Mesendoderm (in vitro differentiated cells): ENCODE measurements at places on chromosomes 7 and 10.
A peak's percentile ranks its signal among the peaks of the same experiment; 100 is the strongest.

- H3K27ac ChIP-seq, result peak overlapping the region; percentile 11
- peak; percentile 95 for DNase-seq
- H3K4me3 ChIP-seq, result no peak overlapping the region
- H3K27me3 ChIP-seq, result no peaks in the 10 kb centered on the region
These were observed 190.2 kb downstream of the RAMP3 start for GRCh38 chr7:45347804-45348203.

- H3K4me3 ChIP-seq, result no peak overlapping the region
- no peak overlapping the region for H3K27ac ChIP-seq
- DNase-seq, result no peak
- no peaks in the 10 kb centered on the region for H3K4me1 ChIP-seq
These were observed 22.9 kb downstream of the PON3 start for GRCh38 chr7:95373323-95373722.

DNA sequence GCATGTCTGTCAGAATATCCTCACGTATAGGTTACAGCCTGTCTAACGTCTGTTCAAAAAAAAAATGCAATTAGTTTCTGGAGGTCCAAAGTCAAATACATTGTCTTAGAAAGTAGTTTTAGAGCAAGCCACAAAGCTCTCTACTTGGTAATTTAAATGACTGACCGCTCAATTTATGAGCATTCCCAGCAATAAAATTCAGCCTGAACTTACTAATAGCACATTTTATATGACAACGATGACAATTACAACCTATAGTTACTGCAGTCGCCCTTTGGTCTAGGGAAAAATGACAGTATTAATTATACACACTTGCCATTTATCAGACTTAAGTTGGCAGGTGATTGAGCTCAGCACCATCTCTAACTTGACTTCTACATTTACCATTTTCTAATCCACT lies 425.8 kb upstream of the STEAP1 start:
- H3K27me3 ChIP-seq, result no peaks in the 10 kb centered on the region
- H3K36me3 ChIP-seq, result no peaks in the 10 kb centered on the region
- H3K4me1 ChIP-seq, result no peaks in the 10 kb centered on the region
- no peak overlapping the region for H3K4me3 ChIP-seq
- H3K27ac ChIP-seq, result no peak overlapping the region

DNA sequence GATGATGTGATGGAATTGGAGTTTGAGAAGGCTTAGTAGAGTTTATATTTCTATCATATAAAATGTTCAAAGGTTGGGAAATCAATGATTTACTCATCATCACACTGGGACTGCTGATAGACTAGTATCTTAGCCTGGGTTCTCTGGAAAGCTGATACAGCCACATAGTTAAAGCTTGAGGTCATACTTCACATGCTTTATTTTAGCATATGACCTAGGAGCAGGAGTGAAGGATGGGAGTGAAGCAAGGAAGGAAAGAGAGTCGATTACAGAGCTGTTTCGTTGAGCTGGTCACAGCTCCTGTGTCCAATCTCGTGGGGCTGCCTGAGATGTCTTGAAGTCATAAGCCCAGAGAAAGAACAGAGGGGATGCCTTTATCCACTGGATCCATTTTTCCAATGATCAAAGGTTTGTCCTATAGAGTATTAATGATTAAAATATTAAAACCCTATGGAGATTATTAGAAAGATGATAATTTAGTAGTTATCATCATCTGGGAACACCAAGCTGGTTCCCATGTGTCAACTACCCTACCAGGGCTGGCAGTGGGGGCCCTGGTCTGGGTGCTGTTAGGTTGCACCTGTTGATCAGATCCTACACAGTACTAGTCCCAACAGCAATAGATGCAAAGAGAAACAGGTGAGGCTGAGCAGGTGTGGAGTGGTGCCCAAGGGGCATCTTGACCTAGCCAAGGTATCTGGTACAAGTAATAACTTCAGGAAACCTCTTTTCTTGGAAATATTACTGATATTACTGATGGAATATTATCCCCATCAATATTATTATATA lies 77.8 kb downstream of the BAMBI start:
- no peaks in the 10 kb centered on the region for H3K4me1 ChIP-seq
- no peak overlapping the region for H3K27ac ChIP-seq
- peak; percentile 70 for DNase-seq
- no peaks in the 10 kb centered on the region for H3K27me3 ChIP-seq
- H3K4me3 ChIP-seq, result no peak overlapping the region
